Fibroblast of skin of right quadriceps (primary cell): ENCODE measurements at places on chromosomes 7 and 10.
A peak's percentile ranks its signal among the peaks of the same experiment; 100 is the strongest.

- no peak for DNase-seq
Measured at GRCh38 chr10:72981882-72982529, 27.4 kb upstream of the PLA2G12B start.

DNA sequence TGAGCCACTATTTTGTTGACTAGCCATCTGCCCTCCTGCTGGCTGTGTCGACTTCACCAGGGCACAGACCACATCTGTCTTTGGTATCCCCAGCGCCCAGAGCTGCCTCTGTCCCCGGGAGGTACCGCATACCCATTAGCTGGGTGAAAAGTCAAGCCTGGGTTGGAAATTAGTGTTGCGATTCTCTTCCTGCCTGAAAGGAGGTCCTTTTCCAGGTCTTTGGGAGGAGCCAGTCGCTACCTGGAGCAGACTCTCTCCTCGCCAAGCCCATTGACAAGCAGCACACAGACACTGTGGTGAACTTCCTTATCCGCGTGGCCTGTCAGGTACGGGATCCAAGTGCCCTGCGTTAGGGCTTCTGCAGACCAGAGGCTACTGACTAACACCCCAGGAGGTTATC lies 79.4 kb downstream of the TRRAP start:
- DNase-seq = no peak

- DNase-seq = no peak
Measured at GRCh38 chr7:137164251-137164650, 179.3 kb downstream of the PTN start.

- no peak for DNase-seq
Measured at GRCh38 chr7:82468435-82468834, 24.9 kb upstream of the CACNA2D1 start.

DNA sequence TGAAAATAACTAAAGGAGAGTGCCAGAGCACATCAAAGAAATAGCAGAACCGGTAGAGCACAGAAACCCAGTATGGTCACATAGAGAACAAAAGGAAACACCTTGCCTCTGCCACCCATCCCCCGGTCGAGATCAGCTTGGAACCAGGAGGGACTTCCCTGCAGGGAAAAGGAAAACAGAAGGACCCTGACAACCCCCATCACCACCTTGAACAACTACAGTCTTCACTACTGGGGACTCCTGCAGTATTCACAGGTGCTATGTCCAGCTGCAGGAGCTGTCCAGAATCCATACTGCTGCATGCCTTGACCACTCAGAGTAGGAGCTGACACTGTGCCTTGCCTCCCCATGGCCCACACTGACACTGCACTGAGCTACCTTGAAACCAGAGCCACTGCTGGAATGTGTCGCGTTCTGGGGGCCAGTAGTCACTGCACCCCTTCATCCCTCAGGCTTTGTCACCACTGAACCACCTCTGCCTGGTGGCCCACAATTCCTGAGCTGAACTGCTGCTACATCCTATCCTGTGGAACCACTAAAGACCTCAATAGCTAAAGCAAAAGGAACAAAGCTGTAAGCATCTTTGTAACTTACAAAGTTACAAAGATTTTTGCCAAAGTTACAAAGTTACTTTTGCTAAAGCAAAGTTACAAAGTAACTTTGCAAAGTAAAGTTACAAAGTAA lies 66.8 kb downstream of the TRIL start:
- DNase-seq = no peak

- DNase-seq = peak; percentile 61
Measured at GRCh38 chr10:89279421-89279869, 22.4 kb upstream of the IFIT2 start.

- DNase-seq = peak; percentile 85
Measured at GRCh38 chr7:94338921-94339371, 55.7 kb upstream of the COL1A2 start.

- DNase-seq = peak; percentile 79
Measured at GRCh38 chr10:78416031-78417011, 382.7 kb downstream of the RPS24 start.

- DNase-seq = peak; percentile 6
Measured at GRCh38 chr7:78057571-78057970, 259.0 kb downstream of the PHTF2 start.

DNA sequence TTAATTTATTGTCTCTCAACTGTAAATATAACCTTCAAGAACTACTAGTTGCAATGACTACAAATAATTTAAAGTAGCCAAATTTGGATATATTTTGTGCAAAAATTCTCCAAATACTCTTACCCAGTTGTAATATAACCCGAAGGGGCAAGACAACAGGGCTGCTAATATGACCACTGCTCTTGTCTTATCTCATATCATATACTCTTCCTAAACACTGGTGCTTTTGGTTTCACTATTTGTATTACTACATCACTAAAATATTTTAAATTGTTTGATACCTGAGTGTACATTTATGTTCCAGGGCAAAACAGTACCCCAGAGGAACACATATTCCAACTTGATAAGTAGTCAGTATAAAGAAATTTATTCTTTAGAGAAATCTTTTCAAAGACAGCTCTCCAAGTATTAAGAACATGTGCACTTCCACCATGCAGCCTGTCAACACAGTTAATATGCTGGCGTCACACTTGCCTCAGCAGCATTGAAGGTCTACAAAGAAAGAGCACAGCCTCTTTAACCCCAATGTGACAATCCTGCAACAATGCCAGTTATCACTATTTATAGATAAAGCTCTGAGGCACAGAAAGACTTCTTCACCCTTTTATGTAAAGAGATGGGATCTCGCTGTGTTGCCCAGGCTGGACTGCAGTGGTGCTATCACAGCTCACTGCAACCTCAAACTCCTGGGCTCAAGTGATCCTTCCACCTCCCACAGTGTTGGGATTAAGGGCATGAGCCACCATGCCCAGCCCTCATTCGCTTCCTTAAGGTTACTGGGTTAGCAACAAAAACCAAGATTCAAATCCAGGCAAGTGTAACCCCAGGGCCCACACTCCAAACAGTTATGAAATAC lies 37.8 kb downstream of the RHEB start:
- no peak for DNase-seq

- peak; percentile 33 for DNase-seq
Measured at GRCh38 chr10:72248468-72249151, 25.1 kb upstream of the DDIT4 start.

DNA sequence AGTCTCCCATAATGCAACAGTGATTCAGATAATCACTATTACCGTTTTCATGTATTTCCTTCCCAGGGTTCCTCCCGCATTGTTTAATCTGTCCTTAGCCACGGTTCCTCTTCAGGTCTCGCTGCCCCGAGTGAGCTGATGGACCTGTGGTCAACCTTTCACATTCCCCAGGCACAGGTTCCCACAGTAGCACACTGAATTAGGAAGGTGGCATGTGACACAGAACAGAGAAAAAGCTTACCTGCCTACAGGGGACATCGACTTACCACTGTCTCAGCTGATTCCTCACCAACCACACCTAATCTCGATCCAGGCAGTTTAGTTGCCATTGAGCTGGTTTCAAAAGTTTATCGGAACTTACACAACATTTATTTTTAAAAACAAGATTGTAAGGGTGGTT lies 72.2 kb downstream of the MTURN start:
- DNase-seq = no peak

DNA sequence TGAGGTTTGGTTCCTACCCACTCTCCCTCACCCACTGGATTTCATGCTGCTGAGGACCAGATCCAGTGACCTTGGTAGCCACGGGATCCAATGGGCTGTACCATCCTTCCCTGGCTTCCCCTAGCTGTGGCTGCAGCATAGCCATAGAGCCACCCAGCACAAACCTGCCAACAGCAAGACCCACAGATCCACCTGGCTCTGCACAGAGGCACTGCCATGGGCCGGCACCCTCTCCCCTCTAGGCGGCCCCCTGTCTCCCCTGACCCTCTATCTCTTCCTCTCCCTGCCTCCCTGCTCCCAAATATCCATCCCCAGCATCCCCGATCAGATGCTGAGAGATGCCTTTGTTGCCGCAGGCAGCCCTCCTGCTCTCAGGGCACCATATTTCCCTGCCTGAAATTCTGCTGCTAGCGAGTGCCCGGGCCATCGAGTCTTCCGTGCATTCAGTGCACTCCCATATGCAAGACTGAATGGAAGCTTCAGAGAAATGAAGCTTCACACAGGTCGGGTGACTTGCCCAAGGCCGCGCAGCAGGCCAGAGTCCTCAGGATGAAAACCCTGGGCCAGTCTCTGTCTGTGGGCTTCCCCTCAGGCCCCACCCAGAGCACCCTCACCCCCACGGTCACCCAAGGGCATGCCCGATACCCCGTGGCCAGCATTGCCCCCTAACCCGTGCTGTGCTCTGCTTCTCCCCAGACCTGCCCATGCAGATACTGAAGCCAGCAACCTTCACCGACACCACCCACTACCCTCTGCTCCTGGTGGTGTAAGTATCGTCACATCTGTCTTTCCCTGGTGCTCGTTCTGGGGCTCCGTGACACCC lies 130.8 kb downstream of the PAXIP1 start:
- no peak for DNase-seq

DNA sequence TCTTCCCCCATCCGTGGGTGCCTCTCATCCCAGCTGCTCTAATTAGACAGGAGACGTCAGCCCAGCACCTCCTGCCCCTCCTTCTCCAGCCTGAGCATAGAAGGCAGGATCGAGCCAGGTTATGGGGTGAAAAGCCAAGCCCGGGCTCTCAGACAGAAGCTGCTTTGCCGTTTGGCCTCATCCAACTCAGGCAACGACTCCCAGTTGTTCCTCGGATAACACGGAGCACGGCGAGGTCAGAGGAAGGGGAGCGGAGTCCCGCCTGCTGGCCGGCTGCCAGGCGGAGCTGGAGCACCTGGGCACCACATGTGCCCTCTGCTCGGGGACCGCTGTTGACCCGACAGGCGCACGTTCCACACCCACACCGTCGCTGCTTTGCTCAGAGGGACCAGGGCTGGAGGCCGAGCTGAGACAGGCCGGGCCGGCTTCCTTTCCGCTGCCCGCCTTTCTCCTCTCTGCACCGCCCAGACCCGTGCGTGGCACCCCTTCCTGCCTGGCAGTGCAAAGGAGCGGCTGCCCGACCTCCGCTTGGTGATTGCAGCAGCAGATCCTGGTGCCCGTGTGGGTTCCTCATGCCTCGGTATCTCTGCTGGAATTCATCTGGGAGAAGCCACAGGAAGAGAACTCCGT lies 21.6 kb upstream of the UNCX start:
- no peak for DNase-seq

- DNase-seq = peak; percentile 39
Measured at GRCh38 chr10:3424111-3424851, 251.7 kb upstream of the PITRM1 start.

DNA sequence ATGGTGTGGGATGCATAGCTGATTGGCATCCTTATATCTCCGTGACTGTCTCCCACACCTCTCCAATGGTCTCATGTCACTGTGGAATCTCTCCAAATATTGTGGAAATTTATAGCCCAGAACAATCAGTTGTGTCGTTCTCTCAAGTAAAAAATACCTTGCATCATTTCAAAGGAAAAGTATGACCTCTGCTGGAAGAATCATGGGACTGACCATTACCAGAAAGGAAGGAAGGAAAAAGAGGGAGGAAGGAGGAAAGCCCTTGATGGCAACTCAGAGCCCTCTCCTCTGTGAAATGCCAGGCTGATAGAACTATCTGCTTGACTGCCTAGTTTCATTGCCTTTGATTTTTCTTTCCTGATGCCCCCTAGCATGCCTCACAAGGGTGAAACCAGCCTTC lies 76.3 kb downstream of the FOXI2 start:
- DNase-seq = no peak

- no peak for DNase-seq
Measured at GRCh38 chr7:49396229-49396628, 377.2 kb upstream of the VWC2 start.

DNA sequence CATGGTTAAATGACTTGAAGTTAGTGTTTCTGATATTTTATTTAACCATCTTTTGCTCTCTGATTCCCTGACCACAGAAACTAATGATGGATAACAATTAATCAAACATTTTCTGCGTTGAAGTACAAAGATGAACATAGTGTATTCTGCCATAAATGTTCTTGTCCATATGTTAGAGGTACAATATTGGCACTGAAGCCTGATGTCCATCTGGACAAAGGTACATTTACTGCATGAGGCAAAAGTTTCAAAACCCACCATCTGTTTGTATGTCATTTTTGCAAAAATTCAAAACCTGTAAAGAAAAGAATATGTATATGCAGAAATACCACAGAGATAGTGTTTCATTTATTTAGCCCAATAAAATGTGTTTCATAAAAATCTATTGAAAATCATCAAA lies 861.5 kb downstream of the ANKRD7 start:
- DNase-seq = no peak

DNA sequence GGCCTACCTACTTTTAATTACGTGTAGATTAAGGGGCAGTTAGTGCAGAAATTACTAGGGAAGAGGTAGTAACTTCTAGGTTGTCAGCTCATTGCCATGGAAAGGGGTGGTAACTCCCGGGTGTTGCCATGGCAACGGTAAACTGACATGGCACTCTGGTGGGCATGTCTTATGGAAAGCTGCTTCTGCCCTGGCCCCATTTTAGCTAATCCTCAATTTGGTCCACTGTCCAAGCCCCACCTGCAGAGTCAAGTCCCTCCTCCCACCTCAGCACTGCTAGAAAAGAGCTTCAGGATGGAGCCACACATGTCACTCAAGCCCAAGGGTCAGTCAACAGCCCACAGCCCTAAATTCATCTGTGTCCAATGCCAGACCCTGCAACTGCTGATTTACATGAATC lies 7.5 kb upstream of the ZKSCAN1 start:
- no peak for DNase-seq

GRCh38 chr10:84294766-84295447 lies 33.5 kb upstream of the CCSER2 start:
- no peak for DNase-seq

GRCh38 chr10:64039198-64039597 lies 518.0 kb downstream of the REEP3 start:
- DNase-seq = no peak

DNA sequence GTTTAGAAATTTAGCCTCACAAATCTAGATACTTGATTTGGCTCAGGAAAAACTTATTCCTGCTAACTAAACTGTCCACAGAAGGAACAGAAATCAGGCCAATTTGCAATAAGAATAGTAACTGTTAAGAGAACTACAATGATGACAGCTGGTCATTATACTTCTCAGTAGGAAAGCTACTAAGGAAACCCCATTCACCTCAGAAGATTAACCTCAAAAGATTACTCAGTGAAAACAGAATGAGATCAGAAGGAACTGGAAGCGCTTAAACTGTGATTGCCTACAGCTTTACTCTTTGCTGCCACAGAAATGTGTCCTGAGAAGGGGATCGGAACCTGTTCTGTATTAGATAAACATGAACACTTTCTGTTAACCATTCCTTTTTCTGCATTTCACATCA lies 24.3 kb upstream of the DNAJB12 start:
- no peak for DNase-seq

DNA sequence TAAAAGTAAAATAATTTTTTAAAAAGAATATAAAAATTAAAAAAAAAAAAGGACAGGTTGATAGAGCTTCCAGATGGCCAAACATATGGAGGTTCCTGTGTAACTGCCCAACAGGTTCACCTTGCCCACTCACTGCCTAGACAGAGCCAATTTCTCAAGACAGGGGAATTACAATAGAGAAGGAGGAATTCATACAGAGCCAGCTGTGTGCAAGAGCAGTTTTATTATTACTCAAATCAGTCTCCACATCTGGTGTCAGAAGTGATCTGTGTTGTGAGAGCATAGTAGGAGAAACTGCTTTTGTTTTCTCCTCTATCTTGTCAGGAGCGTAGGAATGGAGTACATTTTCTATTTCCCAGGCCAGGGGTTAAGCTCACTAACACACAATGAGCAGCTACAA lies 31.0 kb downstream of the C7orf33 start:
- DNase-seq = no peak

- peak; percentile 6 for DNase-seq
Measured at GRCh38 chr7:138228769-138229168, 152.5 kb downstream of the AKR1D1 start.
